ENCODE measurements at places on chromosomes 1 and 21.

DNA sequence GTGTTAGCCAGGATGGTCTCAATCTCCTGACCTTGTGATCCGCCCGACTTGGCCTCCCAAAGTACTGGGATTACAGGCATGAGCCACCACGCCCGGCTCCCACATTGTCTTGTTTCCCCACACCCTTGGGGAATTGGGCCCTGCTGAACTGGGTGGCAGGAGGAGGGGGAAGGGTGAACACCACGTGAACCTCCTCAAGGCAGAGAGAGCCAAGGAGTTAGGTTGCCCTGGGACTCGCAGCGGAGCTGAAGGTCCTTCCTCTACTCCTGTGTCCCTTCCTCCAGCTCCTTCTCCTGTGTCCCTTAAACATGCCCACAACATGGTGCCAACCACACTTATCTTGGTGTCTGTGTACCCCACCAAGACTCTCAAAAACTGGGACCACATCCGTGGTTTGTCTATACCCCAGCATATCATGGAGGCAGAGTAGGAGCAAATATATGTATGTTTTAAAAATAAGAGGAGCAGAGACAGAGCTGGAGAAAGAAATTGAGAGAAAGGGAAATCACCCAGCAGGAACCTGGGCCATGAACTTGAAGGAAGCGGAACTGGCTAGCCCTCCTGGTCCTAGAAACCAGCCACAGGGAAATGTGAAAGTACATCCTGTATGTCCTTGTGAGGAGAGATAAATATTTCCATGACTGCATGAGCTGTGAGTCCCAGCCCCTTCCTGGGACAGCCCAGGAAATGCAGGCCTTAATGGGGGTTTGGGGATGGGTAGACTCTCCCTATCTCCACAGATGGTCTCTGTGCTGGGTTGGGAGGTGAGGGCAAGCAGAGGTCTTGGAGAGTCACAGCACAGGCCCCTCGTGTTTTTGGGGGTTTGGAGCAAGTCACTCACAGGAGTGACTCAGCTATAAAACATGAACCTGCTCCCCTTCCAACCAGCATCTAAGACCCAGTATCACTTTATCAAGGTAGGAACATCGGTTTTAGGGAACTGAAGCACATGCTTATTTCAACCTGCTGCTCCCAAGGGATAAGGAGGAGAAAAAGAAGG lies 9.4 kb upstream of the TAL1 start:
- no peak for DNase-seq

DNA sequence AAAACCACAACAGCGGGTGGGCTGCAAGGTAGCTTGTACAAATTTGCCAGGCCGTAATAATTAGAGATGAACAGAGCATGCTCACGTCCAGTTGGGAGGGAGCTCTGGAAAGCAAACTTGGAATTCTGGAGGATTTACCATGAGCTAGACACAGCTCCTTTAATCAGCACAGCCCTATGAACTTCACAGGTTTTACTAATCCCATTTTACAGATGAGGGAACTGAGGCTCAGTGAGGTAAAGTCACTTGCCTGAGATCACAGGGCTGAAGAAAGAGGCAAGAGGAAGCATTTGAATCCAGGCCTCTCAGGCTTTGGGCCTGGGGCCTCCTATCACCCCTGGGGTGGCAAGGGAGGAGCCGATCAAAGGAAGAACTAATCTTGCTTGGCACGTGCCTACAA lies 24.0 kb downstream of the PAX7 start:
- DNase-seq: no peak

- no peak for DNase-seq
Observed at GRCh38 chr1:106748606-106749005, 307.9 kb upstream of the PRMT6 start.

GRCh38 chr1:77405186-77405585 lies 123.4 kb downstream of the AK5 start:
- DNase-seq: no peak

DNA sequence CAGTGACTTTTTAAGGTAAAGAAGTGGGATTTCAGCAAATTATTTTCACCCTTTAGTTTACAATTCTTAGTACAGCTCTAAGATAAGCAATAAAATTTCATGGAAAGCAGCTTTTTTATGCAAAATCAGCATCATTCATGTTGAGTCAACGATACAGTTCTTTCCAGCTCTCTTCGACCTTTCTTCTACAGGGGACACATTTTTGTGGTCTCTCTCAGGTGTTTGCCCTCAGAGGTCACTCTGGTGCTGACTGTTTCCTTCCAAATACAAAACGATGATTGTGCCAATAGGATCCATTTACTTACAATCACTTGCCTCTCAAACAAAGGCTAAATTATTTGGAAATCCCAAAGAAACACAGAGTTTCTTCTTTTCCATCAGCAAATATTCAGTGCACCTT lies 51.0 kb downstream of the PSMG1 start:
- DNase-seq: no peak

DNA sequence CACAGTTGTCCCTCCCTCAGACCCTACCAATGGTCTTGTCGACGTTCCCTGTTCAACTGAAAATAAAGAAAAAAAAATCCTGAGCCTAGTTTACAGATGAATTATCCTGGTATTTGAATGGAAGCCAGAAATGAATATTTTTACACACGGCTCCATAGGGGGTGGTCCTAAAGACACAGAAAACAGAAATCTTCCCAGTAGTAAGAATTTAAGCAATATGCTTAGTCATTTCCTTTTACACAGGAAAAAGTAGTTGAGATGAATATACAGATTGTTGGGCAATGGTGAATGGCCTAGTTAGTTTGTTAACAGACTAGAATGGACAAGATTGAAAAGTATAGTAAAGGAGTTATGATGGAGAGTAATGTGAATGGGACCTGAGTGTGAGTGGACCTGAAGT lies 67.4 kb downstream of the RGS18 start:
- no peak for DNase-seq

DNA sequence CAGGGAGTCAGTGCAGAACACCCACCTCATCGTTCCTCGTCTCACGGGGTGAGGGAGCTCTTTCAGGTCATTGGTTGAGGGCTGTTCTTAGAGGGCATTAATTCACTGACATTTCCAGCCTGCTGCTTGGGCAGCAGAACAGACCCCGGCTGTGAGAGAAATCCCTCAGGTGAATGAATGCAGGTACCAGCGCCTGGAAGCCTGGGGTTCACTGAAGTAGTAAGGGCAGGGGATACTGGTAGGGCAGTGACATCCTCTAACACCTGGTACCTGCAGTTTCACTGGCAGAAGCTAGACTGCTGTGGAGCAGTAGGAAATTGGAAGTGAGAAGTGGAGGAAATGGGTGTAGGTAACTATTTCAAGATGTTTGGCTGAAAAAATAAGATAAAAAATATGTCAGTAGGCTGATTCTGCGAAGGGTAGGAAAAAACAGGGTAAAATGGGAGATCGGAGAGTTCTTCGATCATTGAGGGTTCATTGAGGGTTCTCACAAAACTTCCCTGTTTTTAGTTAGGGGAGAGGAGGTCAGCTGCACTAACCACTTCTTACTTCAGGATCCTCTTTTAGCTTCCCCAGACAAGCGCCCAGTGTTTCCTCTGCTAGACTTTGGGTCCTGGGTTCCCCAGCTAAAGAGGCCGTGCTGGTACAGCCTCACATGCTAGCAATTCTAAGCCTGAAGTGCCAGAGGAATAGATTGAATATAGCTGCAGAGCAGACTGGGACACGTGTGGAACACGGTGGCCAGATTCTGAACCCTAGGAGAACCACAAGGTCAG lies 55.2 kb downstream of the RNF220 start:
- no peak for DNase-seq

DNA sequence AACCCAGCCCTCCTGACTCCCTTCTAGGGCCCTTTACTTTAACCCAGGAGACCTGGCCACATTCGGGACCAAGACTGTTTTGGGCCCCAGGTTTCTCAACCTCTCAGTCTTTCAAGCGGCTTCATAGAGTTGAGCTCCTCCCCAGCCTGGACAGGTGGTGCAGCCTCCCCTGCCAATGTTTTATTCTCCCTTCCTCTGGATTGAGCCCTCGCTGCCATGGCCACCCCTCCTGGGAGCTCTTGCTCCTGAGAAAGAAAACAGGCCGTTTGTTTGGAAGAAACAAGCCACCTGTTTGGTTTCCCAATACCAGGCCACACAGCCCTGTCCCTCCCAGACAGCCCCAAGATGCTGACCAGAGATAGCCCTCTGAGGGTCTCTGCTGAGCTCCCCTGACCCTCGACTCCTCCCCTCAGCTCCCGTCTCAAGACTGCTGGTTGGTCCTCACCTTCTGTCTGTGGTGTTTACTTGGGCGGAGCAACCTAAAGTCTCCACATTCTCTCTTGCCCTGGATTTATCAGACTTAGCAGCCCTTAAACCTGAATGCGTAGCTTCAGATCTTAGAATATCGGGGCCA lies 3.3 kb downstream of the TMEM51 start:
- DNase-seq: no peak

GRCh38 chr1:72606216-72606810 lies 324.0 kb upstream of the NEGR1 start:
- no peak for DNase-seq

GRCh38 chr1:40241362-40241761 lies 6.4 kb upstream of the TMCO2 start:
- DNase-seq: no peak

- no peak for DNase-seq
Observed at GRCh38 chr1:204658295-204658694, 27.2 kb downstream of the LRRN2 start.

- no peak for DNase-seq
Observed at GRCh38 chr1:22317920-22318243, 133.8 kb upstream of the ZBTB40 start.

DNA sequence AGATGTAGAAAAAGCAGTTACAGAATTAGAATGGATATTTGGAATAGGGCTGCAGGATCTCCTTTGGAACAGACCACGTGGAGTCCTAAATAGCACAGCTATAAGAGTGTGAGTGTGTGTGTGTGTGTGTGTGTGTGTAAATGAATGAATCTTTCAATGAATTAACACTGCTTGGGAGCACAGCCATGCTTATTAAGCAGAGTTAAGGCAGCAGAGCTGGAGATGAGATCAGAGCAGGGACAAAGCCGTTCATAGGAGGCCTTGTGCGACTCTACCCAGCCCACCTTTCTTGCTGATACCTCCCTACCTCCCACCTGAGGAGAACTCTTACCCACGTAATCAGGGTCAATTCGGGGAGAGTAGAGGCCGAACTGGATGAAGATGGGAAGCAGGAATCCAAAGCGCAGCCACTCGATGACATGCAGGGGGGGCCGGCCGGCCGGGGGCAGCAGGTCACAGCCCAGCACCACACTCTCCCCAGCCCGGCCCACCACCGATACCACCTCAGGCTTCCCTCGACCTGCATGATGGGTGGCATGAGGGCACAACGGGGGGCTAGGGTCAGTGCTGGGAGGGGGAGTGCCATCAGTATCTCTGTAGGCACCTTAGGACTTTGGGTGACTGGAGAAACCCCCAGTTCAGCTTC lies 2.7 kb downstream of the IGSF9 start:
- DNase-seq: no peak

DNA sequence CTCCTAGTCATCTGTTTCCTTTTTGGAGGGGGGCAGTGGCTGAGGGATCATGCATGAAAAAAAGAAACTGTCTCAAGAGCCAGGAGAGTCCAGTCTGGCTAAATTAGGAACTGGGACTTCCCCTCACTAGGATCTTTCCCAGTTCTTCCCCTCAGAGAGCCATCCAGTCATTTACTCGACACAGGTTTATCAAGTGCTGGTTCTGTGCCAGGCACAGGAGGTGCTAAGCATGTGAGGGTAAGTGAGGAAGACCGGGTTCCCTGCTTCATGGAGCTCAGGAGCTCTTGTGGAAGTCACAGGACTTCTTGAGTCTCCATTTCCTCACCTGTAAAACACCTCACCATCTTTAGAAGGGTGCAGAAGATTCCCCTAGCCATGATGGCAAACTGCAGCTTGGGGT lies 8.6 kb upstream of the NUAK2 start:
- DNase-seq: no peak

GRCh38 chr21:46051821-46052675 lies 45.9 kb upstream of the COL6A2 start:
- DNase-seq: no peak

GRCh38 chr21:32181457-32181856 lies 97.4 kb downstream of the MIS18A start:
- no peak for DNase-seq

DNA sequence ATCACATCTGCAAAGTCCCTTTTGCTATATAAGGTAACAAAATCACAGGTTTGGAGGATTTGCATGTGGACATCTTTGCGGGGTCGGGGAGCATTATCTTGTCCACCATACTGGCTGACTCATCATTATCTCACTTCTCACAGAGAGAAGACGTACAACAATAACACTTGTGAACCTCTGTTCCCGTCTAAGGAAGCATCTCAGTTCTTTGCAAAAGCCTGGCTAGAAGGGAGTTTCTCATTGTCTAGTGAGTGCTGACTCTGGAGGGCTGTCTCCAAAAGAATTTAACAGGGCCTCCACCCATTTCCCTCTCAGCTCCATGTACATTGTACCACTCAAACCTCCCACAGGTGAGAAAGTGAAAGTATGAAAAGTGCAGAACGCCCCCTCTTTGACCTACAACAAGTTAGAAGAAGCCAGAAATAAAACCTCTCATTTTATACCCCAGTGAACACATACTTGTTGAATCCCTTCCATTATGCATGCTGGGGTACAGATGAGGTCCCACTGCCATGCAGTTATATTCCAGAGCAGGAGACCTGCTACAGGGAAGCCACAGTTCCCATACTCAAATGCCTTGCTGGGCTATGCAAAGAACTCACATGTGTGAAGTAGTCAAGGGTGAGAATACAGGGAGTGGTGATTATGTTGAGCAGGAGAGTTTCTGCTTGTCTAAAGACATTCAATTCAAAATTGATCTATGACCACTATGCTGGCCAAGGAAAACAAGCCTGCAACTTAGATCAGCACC lies 121.7 kb upstream of the PRDX6 start:
- DNase-seq: no peak

DNA sequence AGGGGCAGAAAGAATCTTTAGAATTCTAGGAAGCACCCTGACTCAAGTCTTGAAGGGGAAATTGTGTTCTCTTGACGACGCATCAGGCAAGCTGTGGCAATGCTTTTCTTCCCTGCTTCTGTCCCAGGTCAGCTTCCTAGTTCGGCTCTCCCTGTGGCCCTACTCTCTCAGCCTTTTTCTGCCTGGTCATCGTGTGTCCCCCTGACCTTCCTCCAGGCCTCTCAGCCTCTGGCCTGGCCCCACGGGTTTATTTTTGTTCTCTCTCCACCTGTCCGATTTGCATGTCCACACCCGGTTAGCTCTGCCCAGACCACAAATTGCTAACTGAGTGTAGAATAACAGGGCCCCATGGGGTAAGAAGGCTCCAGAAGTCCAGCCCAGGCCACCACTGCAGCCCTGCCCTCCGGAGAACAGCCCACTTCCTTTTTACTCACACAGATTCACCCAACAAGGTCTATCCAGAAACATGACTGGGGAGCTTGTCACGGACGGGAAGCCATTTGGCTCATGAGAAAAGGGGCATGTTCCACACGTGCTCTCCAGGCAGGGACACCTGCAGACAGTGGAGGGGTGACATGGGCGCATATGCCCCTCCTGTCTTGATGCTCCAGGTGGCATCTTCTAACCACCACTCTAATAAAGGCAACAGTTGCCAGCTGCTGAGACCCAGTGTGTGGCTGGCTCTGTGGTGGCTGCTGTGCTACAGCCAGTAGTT lies 9.8 kb downstream of the KCNN3 start:
- no peak for DNase-seq
